ENCODE measurements at places on chromosomes 2 and 18.

- H3K4me1 ChIP-seq: no peaks in the 10 kb centered on the region
- H3K36me3 ChIP-seq: peaks cover 8% of the 10 kb centered on the region
- no peak overlapping the region for H3K4me3 ChIP-seq
These were observed 77.0 kb downstream of the KYNU start for GRCh38 chr2:142954493-142954892.

GRCh38 chr2:190628591-190629319 lies 20.1 kb upstream of the NAB1 start:
- no peak overlapping the region for H3K4me3 ChIP-seq
- peaks cover 20% of the 10 kb centered on the region for H3K4me1 ChIP-seq
- no peaks in the 10 kb centered on the region for H3K36me3 ChIP-seq
- no peak overlapping the region for H3K27ac ChIP-seq

- no peaks in the 10 kb centered on the region for H3K4me1 ChIP-seq
- no peaks in the 10 kb centered on the region for H3K36me3 ChIP-seq
- no peak for DNase-seq
- H3K27me3 ChIP-seq: no peaks in the 10 kb centered on the region
- no peak overlapping the region for H3K27ac ChIP-seq
These were observed 268.7 kb upstream of the TCF4 start for GRCh38 chr18:55856679-55857078.

DNA sequence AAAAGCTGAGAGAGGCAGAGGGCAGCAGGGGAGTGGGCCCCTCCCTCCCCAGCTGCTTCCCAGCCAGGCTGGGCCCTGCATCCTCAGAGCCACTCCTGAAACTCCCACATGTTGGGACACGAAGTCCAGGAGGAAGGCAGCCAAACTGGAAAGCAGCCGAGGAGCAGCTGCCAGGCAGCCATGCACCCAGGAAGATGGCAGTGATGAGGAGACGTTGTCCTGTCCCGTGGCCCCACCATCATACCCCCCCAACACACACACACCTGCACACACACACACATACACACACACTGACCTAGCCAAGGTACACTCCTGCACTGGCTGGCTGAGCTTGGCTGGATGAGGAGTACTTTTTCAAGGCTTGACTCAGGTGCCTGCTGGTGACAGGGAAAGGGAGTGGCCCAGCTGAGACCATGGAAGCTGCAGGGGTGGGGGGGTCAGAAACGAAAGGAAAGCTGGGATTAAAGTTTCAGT lies 106.0 kb downstream of the CYP26B1 start:
- no peaks in the 10 kb centered on the region for H3K36me3 ChIP-seq
- no peak for DNase-seq
- no peak overlapping the region for H3K27ac ChIP-seq
- no peak overlapping the region for H3K4me3 ChIP-seq

DNA sequence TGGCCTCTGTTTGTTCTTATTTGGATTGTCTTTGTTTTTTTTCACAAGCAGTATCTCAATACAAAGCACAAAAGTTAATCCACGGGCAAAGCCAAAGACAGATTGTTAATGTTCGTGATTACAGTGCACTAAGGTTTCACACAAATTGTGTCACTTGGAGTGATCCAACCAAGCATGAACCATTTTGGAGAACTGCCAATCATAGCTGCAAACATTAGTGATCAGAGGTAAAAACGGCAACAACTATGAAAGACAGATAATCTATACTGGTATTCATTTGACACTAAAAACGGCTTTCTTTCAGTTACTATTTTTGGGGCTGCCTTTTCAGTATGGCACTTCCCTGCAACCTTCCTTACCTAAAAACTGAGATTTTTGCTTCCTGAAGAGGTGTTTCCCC lies 213.1 kb upstream of the GULP1 start:
- H3K27ac ChIP-seq: no peak overlapping the region
- DNase-seq: no peak
- H3K27me3 ChIP-seq: no peaks in the 10 kb centered on the region
- no peaks in the 10 kb centered on the region for H3K4me1 ChIP-seq

DNA sequence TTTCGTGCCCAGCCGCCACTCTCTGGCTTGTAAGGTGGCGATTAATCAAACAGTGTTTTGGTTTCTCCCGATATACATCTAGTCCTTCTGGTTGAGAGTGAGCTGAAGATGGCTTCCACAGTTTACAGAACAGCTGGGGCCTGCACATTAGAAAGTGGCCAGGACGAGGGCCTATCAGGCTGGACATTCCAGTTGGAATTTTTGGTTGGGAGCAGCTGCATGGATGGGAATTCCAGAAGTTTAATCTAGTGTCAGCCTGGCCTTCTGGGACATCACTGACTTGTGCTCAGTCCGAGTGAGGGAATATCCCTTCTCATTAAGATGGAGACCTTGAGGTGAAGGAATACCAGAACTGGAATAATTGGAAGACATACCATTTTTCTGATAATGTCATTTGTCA lies 118.1 kb upstream of the SIX2 start:
- H3K36me3 ChIP-seq: no peaks in the 10 kb centered on the region
- no peak for DNase-seq
- no peak overlapping the region for H3K4me3 ChIP-seq
- no peak overlapping the region for H3K27ac ChIP-seq
- H3K4me1 ChIP-seq: no peaks in the 10 kb centered on the region

DNA sequence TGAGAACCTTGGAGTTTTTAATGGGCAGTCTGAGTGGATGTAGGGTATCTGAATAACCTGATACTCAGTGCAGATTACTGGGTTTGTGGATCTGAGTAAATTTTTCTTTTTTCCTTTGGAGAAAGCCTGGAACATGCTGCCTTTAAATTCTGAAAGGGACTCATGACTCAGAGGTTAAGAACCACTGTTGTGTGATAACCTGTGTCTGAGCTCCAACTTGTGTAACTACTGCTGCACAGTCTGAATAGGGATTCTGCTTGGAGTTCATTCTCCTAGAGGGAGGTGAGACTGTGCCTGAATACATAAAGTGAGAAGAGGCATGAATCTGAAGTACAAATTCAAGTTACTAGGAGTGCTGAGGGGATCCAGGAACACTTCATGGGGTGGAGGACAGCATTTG lies 36.2 kb downstream of the KDM3A start:
- H3K4me3 ChIP-seq: no peak overlapping the region
- H3K27ac ChIP-seq: no peak overlapping the region
- H3K36me3 ChIP-seq: peaks cover 63% of the 10 kb centered on the region
- H3K4me1 ChIP-seq: peaks cover 22% of the 10 kb centered on the region
- DNase-seq: no peak
- no peaks in the 10 kb centered on the region for H3K27me3 ChIP-seq

DNA sequence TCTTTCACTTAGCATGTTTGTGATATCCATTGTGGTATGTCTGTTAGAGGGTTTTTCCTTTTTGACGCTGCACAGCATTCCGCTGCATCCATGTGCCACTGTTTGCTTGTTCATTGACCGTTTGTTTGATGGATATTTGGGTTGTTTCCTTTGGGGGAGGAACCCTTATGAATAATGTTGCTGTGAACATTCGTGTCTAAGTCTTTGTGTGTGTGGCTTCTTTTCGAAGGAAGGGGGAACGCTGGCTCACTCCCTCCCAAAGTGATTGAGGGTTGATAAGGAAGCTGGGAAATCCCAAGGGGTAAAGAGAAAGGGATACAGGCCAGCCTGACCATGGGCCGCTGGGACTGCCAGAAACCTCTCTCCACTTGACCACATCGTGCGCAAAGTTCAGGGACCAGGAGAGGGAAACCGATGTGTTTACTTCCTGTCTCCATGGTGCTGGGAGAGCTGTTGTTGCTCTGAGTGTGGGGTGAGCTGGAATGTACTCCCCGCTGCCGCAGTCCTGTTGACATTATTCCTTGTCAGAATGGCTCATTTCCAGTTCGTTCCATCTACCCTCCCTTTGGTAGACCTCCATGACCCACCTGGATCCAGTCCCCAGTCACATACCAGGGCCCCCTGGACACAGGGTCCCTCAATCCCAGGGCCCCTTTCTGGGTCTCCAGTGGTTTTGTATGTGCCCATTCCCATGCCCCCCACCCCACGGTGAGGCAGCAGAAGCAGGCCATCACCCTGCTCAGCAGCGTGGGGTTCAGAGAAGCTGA lies 39.6 kb downstream of the HS1BP3 start:
- no peak for DNase-seq
- no peaks in the 10 kb centered on the region for H3K27me3 ChIP-seq
- peaks cover 3% of the 10 kb centered on the region for H3K36me3 ChIP-seq
- H3K4me3 ChIP-seq: no peak overlapping the region
- no peaks in the 10 kb centered on the region for H3K4me1 ChIP-seq
- no peak overlapping the region for H3K27ac ChIP-seq

GRCh38 chr2:218465987-218466633 lies 47.2 kb downstream of the VIL1 start:
- no peak overlapping the region for H3K4me3 ChIP-seq
- DNase-seq: no peak
- no peaks in the 10 kb centered on the region for H3K27me3 ChIP-seq
- peaks cover 31% of the 10 kb centered on the region for H3K36me3 ChIP-seq

- no peaks in the 10 kb centered on the region for H3K36me3 ChIP-seq
- H3K27ac ChIP-seq: no peak overlapping the region
These were observed 7.4 kb downstream of the AGXT start for GRCh38 chr2:240876035-240876474.

DNA sequence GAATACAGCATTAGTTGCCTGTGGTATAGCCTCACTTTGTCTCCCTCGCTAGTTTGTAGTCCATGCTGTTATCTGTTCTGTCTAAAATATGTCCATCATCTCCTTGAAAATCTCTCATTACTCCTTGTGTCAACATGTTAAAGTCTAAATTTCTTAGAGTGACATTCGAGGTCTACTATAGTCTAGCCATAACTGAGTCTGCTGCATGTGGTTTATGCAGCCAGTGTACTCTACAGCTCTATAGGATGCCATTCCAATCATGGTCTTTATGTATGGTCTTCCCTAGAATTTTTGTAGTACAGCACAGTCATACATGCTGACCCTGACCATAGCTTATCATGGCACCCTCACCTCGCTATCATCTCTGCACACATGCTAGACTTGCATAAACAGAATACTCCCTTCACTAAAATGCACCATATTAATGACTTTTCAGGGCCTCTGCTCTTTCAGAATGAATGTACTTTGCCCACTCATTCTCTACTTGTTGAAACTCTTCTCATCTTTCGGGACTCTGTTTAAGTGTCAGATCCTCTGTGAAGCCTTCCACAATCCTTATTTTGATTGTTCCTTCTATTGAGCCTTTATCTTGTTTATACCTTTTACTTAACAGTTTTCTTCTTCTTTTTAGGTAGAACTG lies 12.8 kb downstream of the TANK start:
- H3K4me1 ChIP-seq: peaks cover 83% of the 10 kb centered on the region
- no peaks in the 10 kb centered on the region for H3K27me3 ChIP-seq
- H3K36me3 ChIP-seq: peaks cover 65% of the 10 kb centered on the region

GRCh38 chr18:9994026-9994570 lies 80.3 kb downstream of the VAPA start:
- no peak overlapping the region for H3K4me3 ChIP-seq
- H3K27me3 ChIP-seq: peaks cover 12% of the 10 kb centered on the region
- no peak overlapping the region for H3K27ac ChIP-seq
- no peak for DNase-seq
- no peaks in the 10 kb centered on the region for H3K36me3 ChIP-seq
- H3K4me1 ChIP-seq: no peaks in the 10 kb centered on the region

- H3K27me3 ChIP-seq: peaks cover 21% of the 10 kb centered on the region
- peaks cover 8% of the 10 kb centered on the region for H3K4me1 ChIP-seq
- no peak overlapping the region for H3K27ac ChIP-seq
- no peak overlapping the region for H3K4me3 ChIP-seq
These were observed 79.2 kb upstream of the IL1R2 start for GRCh38 chr2:101912545-101912944.

DNA sequence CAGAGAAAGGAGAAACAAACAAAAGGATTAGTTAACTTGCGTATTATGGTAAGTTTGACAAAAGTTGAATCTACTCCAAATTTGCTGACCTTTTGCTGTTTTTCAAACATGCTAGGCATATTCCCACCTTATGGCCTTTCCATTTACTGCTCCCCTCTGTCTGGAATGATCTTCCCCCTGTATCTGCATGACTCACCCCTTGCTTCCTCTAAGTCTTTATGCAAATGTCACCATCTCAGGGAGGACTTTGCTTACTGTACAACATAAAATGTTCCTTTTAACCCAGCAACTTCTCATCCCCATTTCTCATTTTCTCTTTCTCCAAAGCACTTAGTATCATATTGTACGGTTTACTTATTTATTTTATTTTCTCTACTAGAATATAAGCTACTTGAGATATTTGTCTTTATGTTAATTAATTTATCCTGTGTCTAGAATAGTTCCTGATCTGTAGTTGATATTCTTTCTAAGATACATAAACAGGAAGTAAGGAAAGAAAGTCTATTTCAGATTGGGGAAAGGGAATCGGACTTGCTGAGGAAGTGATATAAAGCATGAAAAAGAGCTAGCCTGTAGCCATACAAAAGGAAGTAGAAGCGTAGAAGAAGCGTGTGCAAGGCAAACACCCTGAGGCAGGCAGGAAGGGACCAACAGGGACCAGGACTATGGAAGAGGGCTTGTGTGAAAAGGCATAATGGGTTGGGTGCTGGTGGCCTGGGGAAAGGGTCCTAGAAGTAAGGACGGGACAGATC lies 144.9 kb upstream of the ERBB4 start:
- no peak overlapping the region for H3K27ac ChIP-seq
- H3K4me3 ChIP-seq: no peak overlapping the region
- peaks cover 3% of the 10 kb centered on the region for H3K4me1 ChIP-seq
- no peaks in the 10 kb centered on the region for H3K36me3 ChIP-seq
- H3K27me3 ChIP-seq: peaks cover 2% of the 10 kb centered on the region
- DNase-seq: no peak

- no peak overlapping the region for H3K4me3 ChIP-seq
- H3K36me3 ChIP-seq: peaks cover 19% of the 10 kb centered on the region
- no peak for DNase-seq
- peaks cover 13% of the 10 kb centered on the region for H3K4me1 ChIP-seq
- no peaks in the 10 kb centered on the region for H3K27me3 ChIP-seq
These were observed 101.5 kb downstream of the NCOA1 start for GRCh38 chr2:24592441-24593100.

DNA sequence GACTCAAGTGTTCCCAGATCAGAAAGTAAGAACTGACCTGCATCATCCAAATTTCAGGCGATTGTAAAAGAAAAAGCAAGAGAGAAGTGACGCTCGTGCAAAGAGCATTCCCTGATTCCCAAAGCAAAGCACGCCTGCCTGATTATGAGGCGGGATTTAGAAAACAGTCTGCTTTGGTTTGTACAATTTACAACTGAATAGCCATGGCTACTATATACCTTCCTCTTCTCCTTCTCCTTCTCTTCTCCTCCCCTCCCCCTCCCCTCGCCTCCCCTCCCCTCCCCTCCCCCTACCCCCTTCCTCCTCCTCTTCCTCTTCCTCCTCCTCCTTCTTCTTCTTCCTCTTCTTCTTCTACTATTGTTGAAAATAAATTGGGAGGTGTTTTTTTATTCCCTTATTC lies 782.9 kb downstream of the GALR1 start:
- H3K4me3 ChIP-seq: no peak overlapping the region
- H3K27me3 ChIP-seq: no peaks in the 10 kb centered on the region
- H3K4me1 ChIP-seq: no peaks in the 10 kb centered on the region

- H3K4me3 ChIP-seq: no peak overlapping the region
- H3K4me1 ChIP-seq: no peaks in the 10 kb centered on the region
- DNase-seq: no peak
- no peak overlapping the region for H3K27ac ChIP-seq
- H3K27me3 ChIP-seq: peaks cover 5% of the 10 kb centered on the region
These were observed 158.6 kb downstream of the PPP1R1C start for GRCh38 chr2:182144041-182144775.

GRCh38 chr18:75216911-75217689 lies 6.5 kb downstream of the TSHZ1 start:
- no peaks in the 10 kb centered on the region for H3K27me3 ChIP-seq
- peaks cover 2% of the 10 kb centered on the region for H3K36me3 ChIP-seq
- no peak overlapping the region for H3K27ac ChIP-seq
- peak overlapping the region; percentile 27 for H3K4me3 ChIP-seq

- peak overlapping the region; percentile 96 for H3K27ac ChIP-seq
- H3K27me3 ChIP-seq: no peaks in the 10 kb centered on the region
- peak overlapping the region; percentile 73 for H3K4me3 ChIP-seq
- peaks cover 70% of the 10 kb centered on the region for H3K4me1 ChIP-seq
- no peak for DNase-seq
- peaks cover 43% of the 10 kb centered on the region for H3K36me3 ChIP-seq
These were observed 173.1 kb upstream of the STON1 start for GRCh38 chr2:48356701-48357325.
